IMR-90 (cell line): ENCODE measurements at places on chromosomes 16 and 17.

DNA sequence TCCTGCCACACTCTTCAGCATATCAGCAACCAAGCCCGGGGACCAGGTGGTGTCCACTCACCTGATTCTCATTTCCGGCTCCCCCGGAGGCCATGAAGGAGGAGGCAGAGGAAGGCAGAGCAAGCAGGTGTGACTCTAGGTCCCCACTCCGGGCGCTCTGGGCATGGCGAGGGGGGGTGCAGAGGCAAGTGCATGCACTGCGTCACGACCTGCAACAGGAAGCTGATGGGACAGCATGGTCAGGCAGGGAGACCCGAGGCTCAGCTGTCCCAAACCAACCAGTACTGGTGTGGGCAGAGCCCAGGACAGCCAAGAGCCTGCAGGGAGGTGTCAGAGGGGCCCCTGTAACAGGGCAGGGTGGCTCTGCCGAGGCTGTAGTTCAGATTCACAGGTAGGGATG lies 2.1 kb upstream of the ENGASE start:
- no peak overlapping the region for H3K4me3 ChIP-seq
- H3K27me3 ChIP-seq: peaks cover 12% of the 10 kb centered on the region
- H3K36me3 ChIP-seq: 0 out of 2 replicates have a peak, but pooled peaks cover under 1% of the 10 kb centered on the region

DNA sequence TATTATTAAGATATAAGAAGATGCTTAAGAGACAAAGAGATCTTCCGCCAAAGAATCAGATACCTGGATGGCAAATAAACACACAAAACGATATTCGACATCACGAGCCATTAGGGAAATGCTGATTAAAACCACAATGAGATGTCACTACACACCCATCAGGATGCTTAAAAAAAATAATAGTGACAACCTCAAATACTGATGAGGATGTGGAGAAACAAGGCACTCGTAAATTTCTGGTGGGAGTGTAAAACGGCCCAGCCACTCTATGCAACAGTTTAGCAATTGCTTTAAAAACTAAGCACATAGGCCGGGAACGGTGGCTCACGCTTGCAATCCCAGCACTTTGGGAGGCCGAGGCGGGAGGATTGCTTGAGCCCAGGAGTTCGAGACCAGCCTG lies 39.4 kb downstream of the TBC1D16 start:
- peaks cover 25% of the 10 kb centered on the region for H3K4me1 ChIP-seq
- H3K4me3 ChIP-seq: no peak overlapping the region
- no peak for DNase-seq

DNA sequence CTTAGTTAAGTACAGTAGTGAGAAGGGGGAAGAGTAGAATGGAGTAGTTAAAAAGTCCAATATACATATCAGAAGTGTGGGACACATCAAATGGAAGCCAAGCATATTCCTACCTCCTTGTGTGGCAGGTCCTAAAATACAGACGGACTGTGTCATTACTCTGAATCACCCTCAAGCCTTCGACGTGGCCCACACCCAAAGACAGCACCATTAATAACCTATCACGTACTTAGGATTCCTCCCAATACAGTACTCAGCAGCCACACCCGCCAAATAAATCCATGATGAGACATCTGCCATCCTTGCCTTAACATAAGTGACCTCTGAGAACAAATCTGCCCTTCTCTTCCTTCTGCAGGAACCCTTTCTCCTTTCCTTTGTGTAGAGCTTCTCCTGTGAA lies 38.9 kb downstream of the UBE2G1 start:
- H3K27ac ChIP-seq: no peak overlapping the region
- H3K4me1 ChIP-seq: peaks cover 12% of the 10 kb centered on the region
- DNase-seq: peak; percentile 83
- H3K36me3 ChIP-seq: no peaks in the 10 kb centered on the region
- H3K4me3 ChIP-seq: no peak overlapping the region

- DNase-seq: no peak
- H3K27me3 ChIP-seq: no peaks in the 10 kb centered on the region
- no peak overlapping the region for H3K27ac ChIP-seq
- peaks cover 7% of the 10 kb centered on the region for H3K4me1 ChIP-seq
Measured at GRCh38 chr17:80982426-80982974, 9.1 kb upstream of the CHMP6 start.

DNA sequence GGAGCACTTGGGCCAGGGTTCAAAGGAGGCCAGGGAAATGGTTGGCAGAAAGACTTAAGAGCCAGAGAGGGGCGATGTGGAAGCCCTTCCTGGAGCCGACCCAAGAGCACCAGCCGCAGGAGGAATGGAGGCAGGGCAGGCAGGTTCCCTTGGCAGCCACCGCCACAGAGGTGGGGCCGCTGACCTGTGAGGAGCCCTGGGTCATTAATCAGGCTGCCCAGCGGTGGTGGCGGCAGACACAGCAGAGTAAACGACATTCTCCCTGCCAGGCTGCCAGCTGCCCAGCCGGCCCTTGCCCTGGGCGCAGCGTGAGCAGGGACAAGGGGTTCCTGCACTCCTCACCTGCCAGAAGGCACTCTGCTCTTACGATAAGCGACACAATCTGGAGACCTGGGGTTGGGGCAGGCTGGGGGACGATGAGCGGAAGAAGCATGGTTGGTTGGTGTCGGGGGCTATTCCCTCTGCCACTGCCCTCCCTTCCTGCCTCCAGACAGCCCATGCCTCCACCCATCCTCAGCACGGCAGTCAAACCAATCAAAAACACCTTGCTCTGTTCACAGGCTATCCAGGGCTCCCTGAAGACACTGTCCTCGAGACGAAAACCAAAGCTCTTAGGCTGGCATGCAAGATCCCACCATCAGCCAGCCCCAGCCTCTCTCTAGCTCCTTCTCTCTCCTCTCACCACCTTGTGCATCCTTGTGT lies 40.9 kb downstream of the PLXDC1 start:
- DNase-seq: no peak
- H3K36me3 ChIP-seq: no peaks in the 10 kb centered on the region
- H3K27ac ChIP-seq: no peak overlapping the region
- peaks cover 41% of the 10 kb centered on the region for H3K27me3 ChIP-seq
- H3K4me3 ChIP-seq: no peak overlapping the region
